ENCODE measurements at places on chromosomes 7 and 10.
A peak's percentile ranks its signal among the peaks of the same experiment; 100 is the strongest.

GRCh38 chr10:107031931-107032699 is 132.4 kb downstream of the SORCS1 start:
- DNase-seq = peak; percentile 22

DNA sequence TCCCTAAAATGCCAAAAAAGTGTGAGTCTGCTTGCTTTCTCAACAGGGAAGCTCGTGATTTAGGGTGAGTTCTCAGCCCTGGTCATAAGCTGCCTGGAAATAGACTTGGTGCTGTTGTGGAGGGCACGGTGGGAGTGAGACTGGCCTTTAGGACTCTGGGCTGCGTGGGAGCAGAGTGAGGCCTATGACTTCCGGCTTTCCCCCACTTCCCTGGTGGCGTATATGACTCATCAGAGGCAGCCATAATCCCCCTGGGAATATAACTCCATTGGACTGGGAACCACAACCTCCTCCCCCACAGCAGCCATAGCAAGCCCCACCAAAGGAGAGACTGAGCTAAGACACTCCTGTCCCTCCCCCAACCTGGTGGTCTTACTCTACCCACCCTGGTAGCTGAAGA is 95.0 kb downstream of the PON1 start:
- DNase-seq = no peak

- no peak for DNase-seq
These were observed 92.4 kb downstream of the C1GALT1 start for GRCh38 chr7:7274782-7275181.

GRCh38 chr7:39808796-39809481 is 141.1 kb upstream of the CDK13 start:
- no peak for DNase-seq

- DNase-seq = no peak
These were observed 107.5 kb upstream of the ANLN start for GRCh38 chr7:36281945-36282717.

DNA sequence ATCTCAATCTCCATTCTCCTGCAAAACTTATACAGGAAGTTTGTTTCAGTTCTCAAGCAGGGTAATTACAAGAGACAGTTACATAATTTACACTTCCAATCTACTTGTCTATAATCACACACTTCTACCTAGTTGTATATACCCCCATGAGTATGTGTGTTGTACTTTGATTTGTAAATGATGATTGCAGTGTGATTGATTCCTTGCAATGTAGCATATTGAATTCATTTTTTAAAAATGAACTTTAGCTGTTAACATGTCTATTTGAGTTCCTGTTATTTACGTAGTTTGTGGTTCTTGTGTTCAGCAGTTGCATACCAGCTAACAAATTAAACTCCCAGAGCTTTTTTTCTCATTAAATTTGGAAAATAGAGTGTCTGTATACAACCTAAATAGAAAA is 102.5 kb upstream of the SAMD8 start:
- DNase-seq = no peak

Measured in SHP77 treated with DMSO at 0.1 percent for 48 hours (cell line).